ENCODE measurements at places on chromosomes 1 and 21. TPM values are rescaled to one million over a fixed set of nuclear protein-coding genes. Genes with fewer than 3 reads are reported as not detected.

- H3K4me3 ChIP-seq: no peak overlapping the region
- no peaks in the 10 kb centered on the region for H3K4me1 ChIP-seq
- DNase-seq: no peak
- no peaks in the 10 kb centered on the region for H3K27me3 ChIP-seq
- no peaks in the 10 kb centered on the region for H3K36me3 ChIP-seq
Measured at GRCh38 chr1:1670866-1671265, 12.1 kb upstream of the CDK11B start.

DNA sequence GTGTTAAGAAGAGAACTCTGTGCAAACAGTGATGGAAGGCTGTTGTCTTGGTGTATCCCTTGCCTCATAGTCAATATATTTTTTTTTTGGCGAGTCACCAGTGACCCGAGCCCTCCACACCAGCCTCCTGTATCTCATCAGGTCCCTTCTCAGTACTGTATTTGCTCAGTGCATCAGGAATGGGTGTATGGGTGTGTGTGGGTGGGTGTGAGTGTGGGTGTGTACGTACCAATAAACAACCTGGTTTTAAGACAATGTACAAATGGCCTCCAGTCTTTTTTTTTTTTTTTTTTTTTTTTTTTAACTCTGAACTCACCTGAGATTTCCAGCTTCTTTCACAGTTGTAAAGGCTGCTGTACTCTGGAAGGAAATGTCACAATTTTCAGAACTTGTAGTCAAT lies 7.3 kb downstream of the MYOG start:
- no peak overlapping the region for H3K27ac ChIP-seq
- no peak overlapping the region for H3K4me3 ChIP-seq
- no peak for DNase-seq
- H3K4me1 ChIP-seq: peaks cover 3% of the 10 kb centered on the region
- no peaks in the 10 kb centered on the region for H3K36me3 ChIP-seq
- H3K27me3 ChIP-seq: no peaks in the 10 kb centered on the region

GRCh38 chr1:178916448-178917174 lies 45.7 kb upstream of the ANGPTL1 start:
- no peak for DNase-seq
- H3K27me3 ChIP-seq: no peaks in the 10 kb centered on the region
- no peaks in the 10 kb centered on the region for H3K36me3 ChIP-seq
- peak overlapping the region; percentile 2 for H3K4me3 ChIP-seq
- H3K4me1 ChIP-seq: peaks cover 2% of the 10 kb centered on the region

DNA sequence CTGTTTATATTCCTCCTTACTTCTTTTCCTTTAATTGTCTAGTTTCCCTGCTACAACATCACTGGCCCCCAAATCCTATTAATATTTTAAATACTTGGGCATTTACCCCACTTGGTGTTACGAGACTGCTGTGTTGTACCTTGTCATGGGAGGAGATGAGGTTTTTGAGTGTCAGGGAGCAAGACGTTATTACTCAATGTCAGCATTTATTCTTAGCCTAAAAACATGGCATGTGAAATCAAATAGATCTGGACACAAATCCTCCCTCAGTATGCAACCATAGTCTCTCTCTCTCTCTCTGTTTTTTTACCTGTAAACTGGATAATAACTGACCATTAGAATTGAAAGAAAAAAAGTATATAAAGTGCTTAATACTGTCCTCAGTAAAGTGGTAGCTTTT lies 4.6 kb downstream of the LRRC8B start:
- no peak overlapping the region for H3K27ac ChIP-seq
- DNase-seq: no peak
- H3K4me3 ChIP-seq: no peak overlapping the region
- no peaks in the 10 kb centered on the region for H3K36me3 ChIP-seq

- H3K36me3 ChIP-seq: no peaks in the 10 kb centered on the region
- no peak overlapping the region for H3K27ac ChIP-seq
- no peak for DNase-seq
- no peaks in the 10 kb centered on the region for H3K4me1 ChIP-seq
Measured at GRCh38 chr1:62897788-62898187, 113.9 kb downstream of the ATG4C start.

DNA sequence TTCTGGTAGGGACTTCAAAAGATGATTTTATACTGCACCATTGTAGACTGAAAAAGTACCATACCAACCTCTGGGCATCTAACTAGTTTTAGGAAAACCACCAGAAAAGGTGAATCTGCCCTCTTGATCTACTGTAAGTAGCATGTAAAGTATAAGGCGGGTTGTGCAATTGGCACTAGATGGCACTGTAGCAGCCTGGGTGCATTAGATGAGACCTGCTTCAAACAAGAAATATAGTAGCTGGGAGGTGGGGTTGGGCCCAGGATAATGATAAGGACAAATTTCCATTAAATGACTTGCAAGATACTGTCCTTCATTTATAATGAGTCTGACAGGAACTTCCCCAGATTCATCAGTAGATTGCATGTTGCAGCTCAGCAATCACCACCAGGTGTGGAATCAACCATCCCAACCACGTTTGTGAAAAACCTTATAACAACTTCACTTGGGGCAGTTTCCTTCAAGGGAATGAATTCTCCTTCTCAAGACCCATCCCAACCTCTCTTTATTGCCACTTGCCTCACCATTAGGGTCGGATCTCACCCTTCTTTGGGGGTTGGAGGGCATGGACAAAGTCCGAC lies 37.3 kb upstream of the IL10 start:
- H3K36me3 ChIP-seq: no peaks in the 10 kb centered on the region
- no peaks in the 10 kb centered on the region for H3K4me1 ChIP-seq
- DNase-seq: no peak
- H3K27me3 ChIP-seq: no peaks in the 10 kb centered on the region
- no peak overlapping the region for H3K4me3 ChIP-seq

DNA sequence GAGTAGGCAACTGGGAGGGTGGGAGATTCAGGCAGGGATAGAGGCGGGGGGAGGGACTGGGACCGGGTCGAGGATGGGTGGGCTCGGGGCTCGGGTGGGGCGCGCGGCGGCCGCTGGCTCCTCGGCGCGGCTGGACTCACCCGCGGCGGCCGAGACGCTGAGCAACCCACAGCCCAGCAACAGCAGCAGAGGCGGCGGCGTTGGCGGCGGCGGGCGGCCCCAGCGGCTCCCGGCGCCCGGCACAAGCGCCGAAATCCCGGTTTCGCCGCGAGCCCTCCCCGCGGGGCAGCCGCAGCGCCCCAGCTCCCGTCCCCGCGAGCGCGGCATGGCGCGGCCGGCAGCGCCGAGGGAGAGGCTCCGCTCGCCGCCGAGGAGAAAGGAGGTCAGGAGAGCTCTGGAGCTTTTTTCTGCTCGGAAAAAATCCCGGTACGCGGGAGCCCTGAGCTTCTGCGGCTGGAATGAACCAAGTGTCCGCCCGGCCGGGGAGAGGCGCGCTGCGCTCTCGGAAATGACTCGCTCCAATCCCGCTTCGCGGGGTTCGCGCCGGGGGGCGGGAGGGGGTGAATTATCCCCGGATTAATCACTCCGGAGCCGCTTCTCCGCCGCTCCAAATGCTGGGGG lies at the start of gene CSMD2:
TSS of gene CSMD2 (minus strand) at position 460 of the 621 bp plus-strand sequence. CDS start at position 327, 133 bp downstream.
- H3K36me3 ChIP-seq: no peaks in the 10 kb centered on the region
- no peak for DNase-seq
- H3K27me3 ChIP-seq: no peaks in the 10 kb centered on the region
- no peak within 1 kb of the TSS for H3K4me3 ChIP-seq

- DNase-seq: no peak
- H3K4me3 ChIP-seq: no peak overlapping the region
- no peaks in the 10 kb centered on the region for H3K4me1 ChIP-seq
Measured at GRCh38 chr1:109060707-109061106, 15.1 kb downstream of the TAF13 start.

CITED4 gene
- total RNA-seq: 24.2 TPM

DNA sequence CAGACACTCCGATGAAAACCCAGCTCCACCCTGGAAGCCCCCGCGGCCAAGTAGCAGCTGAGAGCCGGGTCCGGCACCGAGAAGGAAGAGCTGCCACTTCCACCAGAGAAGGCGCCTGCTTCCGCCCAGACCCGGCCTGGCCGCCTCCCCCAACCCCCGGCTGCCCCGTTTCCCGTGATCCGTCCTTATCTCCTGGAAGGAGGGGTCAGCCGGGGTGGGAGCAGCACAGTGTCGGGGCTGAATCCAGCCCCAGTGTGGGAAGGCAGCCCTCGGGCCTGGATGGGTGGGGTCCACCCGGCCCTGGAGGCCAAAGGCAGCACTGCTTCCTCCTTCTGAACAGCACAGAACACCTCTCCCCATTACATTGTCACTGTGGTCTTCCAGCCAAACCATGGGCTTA lies 69.4 kb downstream of the MEGF6 start:
- no peaks in the 10 kb centered on the region for H3K27me3 ChIP-seq
- no peak overlapping the region for H3K4me3 ChIP-seq
- no peaks in the 10 kb centered on the region for H3K36me3 ChIP-seq
- peak; percentile 48 for DNase-seq
- H3K4me1 ChIP-seq: peaks cover 11% of the 10 kb centered on the region

- no peak for DNase-seq
- no peak overlapping the region for H3K27ac ChIP-seq
- no peaks in the 10 kb centered on the region for H3K36me3 ChIP-seq
Measured at GRCh38 chr1:160621633-160622413, 25.0 kb downstream of the SLAMF1 start.

ADORA3 gene
- 7.2 TPM for total RNA-seq

GRCh38 chr21:17667256-17667655 lies 54.6 kb upstream of the BTG3 start:
- H3K36me3 ChIP-seq: no peaks in the 10 kb centered on the region
- H3K4me1 ChIP-seq: no peaks in the 10 kb centered on the region
- H3K27me3 ChIP-seq: no peaks in the 10 kb centered on the region
- H3K27ac ChIP-seq: no peak overlapping the region

- peaks cover 2% of the 10 kb centered on the region for H3K4me1 ChIP-seq
- H3K4me3 ChIP-seq: no peak overlapping the region
- no peaks in the 10 kb centered on the region for H3K36me3 ChIP-seq
- H3K27ac ChIP-seq: no peak overlapping the region
Measured at GRCh38 chr1:55288245-55288644, 73.1 kb upstream of the USP24 start.

- no peak overlapping the region for H3K4me3 ChIP-seq
- peak overlapping the region; percentile 55 for H3K27ac ChIP-seq
- DNase-seq: peak; percentile 65
- H3K4me1 ChIP-seq: peaks cover 15% of the 10 kb centered on the region
- no peaks in the 10 kb centered on the region for H3K27me3 ChIP-seq
Measured at GRCh38 chr1:223720971-223721591, 8.7 kb downstream of the CAPN2 start.

THRAP3 gene
- total RNA-seq: 92.6 TPM

GRCh38 chr1:154810571-154810970 lies 59.5 kb downstream of the KCNN3 start:
- DNase-seq: no peak
- no peaks in the 10 kb centered on the region for H3K4me1 ChIP-seq
- H3K27ac ChIP-seq: no peak overlapping the region

GRCh38 chr1:68478662-68479061 lies 18.2 kb downstream of the DEPDC1 start:
- no peak for DNase-seq
- H3K4me3 ChIP-seq: no peak overlapping the region
- no peaks in the 10 kb centered on the region for H3K27me3 ChIP-seq
- no peaks in the 10 kb centered on the region for H3K4me1 ChIP-seq
- H3K36me3 ChIP-seq: no peaks in the 10 kb centered on the region

DNA sequence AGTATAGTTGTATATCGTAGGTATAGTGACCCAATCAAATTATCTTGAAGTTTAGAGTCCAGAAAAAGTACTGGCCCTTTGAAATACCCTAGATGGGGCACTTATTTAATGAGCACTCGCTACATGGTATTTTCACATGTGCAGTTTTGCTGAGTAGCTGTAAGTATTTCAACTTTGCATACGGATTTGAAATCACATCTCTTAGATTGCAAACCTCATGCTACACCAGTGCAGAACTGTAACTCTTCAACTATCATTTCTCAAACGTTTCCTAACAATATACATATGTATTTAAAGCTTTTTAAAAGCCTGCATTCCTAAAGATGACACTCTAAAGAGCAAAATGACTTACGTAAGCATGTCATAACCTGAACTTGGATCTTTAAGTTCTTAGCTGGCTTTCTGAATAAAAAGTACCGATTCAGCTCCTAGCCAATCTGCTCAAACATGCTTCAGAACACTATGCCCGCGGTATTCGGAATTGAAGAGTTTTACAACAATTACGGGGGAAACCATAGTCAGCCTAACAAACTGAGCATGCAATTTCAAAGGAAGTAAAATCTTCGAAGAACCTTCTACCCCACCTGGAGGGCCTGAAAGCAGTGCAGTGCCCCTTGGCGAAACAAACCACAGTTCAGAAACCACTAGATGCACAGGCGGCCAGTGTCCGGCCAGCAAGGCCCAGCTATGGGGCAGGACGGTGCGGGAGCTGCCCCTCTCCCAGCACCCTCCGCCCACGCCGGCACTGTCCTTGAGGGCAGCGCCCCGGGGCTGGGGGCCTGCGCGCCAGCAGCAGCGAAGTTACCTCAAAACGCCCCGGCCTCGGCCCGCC lies 863 bp downstream of the FH start:
- H3K4me1 ChIP-seq: no peaks in the 10 kb centered on the region
- no peaks in the 10 kb centered on the region for H3K27me3 ChIP-seq
- no peak for DNase-seq
- H3K27ac ChIP-seq: peak overlapping the region; percentile 84

OR2T2 gene
- 0.46 TPM for total RNA-seq

DNA sequence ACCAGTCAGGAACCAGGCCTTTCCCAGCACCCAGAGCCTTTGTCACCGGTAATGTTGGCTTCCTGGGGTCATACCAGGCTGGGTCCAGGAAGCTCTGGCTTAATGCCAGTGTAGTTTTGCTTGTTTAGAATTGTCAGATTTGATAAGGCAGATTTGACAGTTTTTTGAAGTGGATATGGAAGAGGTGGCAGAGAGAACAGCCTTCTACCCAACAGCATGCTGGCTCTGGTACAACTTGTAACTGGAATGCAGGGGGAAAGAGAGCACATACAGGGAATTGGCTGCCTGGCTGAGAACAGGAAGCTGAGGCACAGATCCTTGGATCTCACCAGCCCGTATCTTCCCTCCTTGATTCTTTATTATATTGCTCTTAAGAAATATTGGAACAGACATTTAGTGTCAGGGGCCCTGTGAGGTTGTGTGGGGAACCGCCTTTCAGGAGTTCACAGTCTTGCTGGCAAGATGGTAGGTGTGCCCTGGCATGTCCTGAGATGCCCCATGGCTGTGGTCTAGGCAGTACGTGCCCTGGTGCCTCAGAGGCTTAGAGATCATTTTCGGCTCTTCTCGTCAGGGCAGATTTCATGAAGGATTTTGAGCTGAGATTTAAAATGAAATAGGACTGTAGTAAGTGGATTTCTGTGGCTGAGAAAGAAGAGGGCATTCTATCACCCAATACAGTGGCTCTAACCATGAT lies 227.0 kb downstream of the PBX1 start:
- no peak for DNase-seq
- no peak overlapping the region for H3K27ac ChIP-seq
- no peaks in the 10 kb centered on the region for H3K27me3 ChIP-seq
- H3K4me3 ChIP-seq: no peak overlapping the region
- H3K4me1 ChIP-seq: peaks cover 28% of the 10 kb centered on the region
- H3K36me3 ChIP-seq: no peaks in the 10 kb centered on the region

GRCh38 chr1:201255479-201256362 lies 27.6 kb upstream of the PKP1 start:
- no peaks in the 10 kb centered on the region for H3K4me1 ChIP-seq
- no peak overlapping the region for H3K27ac ChIP-seq
- H3K27me3 ChIP-seq: no peaks in the 10 kb centered on the region
- no peaks in the 10 kb centered on the region for H3K36me3 ChIP-seq
- H3K4me3 ChIP-seq: no peak overlapping the region
- no peak for DNase-seq

Data from ovary (tissue), 10 donors.